Stimulated activated CD8-positive, alpha-beta memory T cell treated with anti-CD3 and anti-CD28 coated beads, Interleukin-2, amount 100 ng/mL, for 48 hours (primary cell): ENCODE measurements at places on chromosomes 16 and 17.

DNA sequence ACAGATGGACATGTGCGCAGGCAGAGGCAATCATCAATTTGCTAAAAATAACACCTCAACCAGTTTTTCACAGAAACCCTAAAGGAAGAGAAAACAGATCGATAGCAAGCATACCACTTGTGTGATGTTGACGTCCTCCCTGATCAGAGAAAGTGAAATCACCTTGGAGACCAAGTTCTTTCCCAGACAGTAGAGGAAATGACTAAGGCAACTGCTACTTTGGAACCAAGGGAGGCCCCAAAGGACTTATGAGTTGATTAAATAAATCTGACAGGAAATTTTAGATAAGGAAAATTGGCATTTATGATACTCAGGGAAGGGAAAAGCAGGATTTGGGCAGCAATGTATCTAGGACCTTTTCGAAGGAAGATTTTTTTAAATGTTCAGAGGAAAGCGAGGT is 267.1 kb upstream of the ASIC2 start:
- no peak for DNase-seq

- no peak for DNase-seq
Measured at GRCh38 chr16:4245077-4245791, 3.4 kb upstream of the SRL start.

DNA sequence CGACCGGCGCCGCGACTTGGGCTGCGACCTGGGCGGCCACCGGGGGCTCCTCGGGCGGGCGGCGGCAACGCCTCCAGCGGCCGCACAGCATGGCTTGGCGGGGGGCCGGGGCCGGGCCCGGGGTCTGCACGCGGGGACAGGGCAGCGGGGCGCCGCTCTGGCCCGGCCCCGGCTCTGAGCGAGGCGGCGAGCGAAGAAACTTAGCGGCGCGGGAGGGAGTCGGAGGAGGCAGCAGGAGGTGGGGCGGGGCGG is at the start of gene PLCD3:
Gene PLCD3, minus strand, starts transcription at position 196 of the 252 bp plus-strand sequence. Its CDS starts 105 bp downstream, at position 91.
- DNase-seq = no peak

DNA sequence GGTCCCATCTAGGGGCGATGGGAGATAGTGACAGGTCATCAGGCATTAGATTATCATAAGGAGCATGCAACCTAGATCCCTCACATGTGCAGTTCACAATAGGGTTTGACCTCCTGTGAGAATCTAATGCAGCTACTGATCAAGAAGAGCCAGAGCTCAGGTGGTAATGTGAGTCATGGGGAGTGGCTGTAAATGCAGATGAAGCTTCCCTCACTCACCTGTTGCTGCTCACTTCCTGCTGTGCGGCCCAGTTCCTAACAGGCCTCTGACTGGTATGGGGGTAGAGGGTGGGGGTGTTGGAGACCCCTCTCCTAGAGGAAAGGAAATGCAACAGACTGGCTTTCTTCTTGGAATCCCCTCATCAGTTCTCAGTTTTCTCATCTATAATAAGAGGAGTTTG is 131.4 kb downstream of the CA10 start:
- DNase-seq = no peak

DNA sequence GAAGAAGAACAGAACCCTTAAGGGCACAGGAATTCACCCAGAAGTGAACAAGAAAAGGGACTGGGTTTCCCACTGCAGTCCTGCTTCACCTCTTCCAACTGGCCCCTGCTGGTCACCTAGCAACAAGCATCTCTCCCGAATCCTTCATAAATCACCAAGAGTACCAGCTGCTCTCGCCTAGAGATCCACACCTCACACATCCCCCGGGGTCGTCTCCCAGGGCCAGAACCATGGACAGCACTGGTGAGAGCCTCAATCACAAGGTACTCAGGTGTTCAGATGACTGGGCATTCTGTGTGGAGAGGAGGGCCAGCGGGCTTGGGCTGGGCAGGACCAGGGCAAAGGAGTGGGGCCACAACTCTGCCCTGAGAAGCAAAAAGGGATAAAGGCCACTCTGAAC is 65.9 kb downstream of the CCT6B start:
- no peak for DNase-seq

- no peak for DNase-seq
Measured at GRCh38 chr16:22693638-22694340, 120.2 kb upstream of the HS3ST2 start.

- DNase-seq = no peak
Measured at GRCh38 chr17:35744830-35745229, 8.2 kb downstream of the GAS2L2 start.

DNA sequence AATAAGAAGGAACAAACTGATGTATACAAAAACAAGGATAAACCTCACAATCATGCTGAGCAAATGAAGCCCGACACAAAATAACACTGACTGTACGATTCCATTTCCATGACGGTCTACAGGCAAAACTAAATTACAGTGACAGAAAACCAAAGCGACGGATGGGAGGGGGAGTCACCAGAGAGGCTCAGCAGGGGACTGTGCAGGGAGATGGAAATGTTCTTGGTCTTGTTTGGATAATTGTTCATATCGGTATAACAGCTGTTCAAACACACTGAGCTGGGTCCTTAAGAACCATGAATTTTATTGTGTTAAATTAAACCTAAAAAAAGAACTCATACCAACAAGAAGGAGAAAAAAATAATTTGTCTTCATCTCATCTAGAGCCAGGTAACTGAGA is 97.8 kb downstream of the NXN start:
- no peak for DNase-seq

DNA sequence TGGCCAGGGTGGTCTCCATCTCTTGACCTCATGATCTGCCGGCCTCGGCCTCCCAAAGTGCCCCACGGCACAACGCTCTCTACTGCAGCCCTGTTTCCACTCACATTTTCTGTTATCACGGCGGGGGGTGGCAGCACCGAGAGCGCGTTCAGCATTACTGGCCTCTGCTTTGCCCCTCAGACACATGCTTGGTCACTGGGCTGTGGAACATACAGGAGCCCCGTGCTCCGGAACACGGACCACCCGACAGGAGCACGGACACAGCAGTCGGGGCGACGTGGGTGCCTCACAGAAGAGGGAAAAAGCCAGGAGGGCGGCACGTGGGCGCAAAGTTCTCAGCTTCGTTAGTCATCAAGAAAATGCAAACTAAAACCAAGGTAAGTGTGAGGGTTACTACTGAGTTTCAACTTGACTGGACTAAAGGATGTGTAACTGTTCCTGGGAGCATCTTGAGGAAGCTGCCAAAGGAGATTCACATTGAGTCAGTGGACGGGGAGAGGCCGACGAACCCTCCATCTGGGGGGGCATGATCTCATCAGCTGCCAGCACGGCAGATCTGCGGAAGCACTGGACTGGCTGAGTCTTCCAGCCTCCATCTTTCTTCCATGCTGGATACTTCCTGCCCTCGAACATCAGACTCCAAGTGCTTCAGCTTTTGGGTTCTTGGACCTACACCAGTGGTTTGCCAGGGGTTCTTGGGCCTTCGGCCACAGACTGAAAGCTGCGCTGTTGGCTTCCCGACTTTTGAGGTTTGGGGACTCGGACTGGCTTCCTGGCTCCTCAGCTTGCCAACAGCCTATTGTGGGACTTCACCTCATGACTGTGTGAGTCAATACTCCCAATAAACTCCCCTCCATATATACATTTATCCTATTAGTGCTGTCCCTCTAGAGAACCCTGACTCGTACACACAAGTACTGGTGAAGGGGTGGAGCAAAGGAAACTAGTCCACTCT is 106.8 kb downstream of the ZNF778 start:
- DNase-seq = peak; percentile 65

DNA sequence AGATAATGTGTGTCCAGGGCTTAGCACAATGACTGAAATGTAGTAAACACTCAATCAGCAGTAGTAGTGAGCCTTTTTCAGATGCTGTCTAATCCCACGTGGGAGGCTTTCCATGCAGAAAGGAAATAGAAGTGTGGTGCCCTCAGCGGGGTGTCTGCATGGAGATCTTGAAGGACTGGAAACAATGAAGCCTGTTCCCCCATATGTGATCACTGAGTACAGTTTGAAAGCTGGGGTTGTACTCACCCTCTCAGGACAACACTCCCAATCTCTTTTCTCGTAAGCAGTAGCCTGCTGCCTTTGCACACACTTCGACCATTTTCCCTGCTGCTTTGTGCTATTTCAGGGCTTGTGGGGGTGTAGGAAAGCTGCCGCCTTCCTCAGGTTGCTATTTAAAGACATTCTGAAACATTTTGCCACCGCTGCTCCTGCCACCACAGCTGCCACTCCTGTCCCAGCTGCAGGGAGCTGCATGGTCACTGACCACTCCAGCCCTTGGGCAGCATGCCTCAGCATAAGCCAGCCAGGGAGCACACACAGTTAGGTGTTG is 40.6 kb upstream of the HAS3 start:
- no peak for DNase-seq

GRCh38 chr16:77951788-77952187 is 70.6 kb upstream of the CLEC3A start:
- DNase-seq = no peak

GRCh38 chr17:56751145-56751738 is 82.5 kb downstream of the C17orf67 start:
- DNase-seq = no peak

- DNase-seq = no peak
Measured at GRCh38 chr17:63835167-63835720, 7.2 kb downstream of the SMARCD2 start.

DNA sequence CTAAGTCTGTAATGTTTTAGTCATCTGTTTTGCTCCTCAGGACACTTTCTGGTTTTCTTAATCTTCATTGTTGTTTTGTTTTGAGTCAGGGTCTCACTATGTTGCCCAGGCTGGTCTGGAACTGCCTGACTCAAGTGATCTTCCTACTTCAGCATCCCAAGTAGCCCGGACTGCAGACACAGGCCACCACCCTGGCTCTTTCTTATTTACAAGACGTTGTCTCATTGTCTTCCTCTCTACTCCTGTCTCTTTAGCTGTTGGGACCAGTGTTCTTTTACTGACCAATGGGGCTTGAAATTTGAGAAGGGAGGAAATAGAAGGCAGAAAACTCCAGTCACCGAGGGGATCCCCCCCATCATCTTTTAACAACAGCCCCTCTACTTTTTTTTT is 1.2 kb downstream of the SCPEP1 start:
- DNase-seq = no peak

GRCh38 chr17:58920773-58921172 is 165.1 kb downstream of the PPM1E start:
- DNase-seq = no peak

GRCh38 chr16:782766-783403 is 5.3 kb downstream of the RPUSD1 start:
- no peak for DNase-seq
